Inflammatory macrophage treated with lipopolysaccharide for 1 hour (primary cell): ENCODE measurements at places on chromosomes 2 and 18.

GRCh38 chr18:28161608-28162599 is 15.0 kb downstream of the CDH2 start:
- DNase-seq = no peak

- DNase-seq = no peak
These were observed 10.6 kb downstream of the PLCD4 start for GRCh38 chr2:218618102-218618860.

DNA sequence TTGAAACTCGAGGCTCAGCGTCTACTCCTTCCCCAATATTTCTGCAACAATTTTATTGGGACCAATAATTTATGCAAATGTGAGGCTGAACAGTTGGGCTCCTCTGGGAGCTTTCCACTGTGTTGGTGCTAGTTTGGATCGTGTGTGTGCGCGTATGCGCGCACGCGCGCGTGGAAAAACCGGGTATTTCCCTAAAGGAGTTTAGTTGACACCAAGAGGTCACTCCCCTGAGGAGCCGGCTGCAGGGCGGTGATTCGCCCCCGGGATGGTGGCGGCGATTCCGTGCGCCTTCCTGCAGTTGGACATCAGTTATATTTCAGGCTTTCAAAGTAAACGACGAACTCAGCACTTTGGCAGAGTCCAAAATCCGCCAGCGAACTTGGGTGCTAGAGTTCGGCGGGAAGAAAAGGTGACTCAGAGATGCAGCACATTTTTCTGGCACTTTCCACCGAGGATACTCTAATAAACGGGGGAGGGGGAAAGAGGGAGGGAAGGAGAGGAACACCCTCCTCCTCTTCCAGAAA is 186.5 kb upstream of the FANCL start:
- peak; percentile 17 for DNase-seq

GRCh38 chr2:55607717-55608116 is 9.7 kb downstream of the PPP4R3B start:
- DNase-seq = no peak

GRCh38 chr2:241356871-241357260 is 781 bp downstream of the FARP2 start:
- DNase-seq = no peak

DNA sequence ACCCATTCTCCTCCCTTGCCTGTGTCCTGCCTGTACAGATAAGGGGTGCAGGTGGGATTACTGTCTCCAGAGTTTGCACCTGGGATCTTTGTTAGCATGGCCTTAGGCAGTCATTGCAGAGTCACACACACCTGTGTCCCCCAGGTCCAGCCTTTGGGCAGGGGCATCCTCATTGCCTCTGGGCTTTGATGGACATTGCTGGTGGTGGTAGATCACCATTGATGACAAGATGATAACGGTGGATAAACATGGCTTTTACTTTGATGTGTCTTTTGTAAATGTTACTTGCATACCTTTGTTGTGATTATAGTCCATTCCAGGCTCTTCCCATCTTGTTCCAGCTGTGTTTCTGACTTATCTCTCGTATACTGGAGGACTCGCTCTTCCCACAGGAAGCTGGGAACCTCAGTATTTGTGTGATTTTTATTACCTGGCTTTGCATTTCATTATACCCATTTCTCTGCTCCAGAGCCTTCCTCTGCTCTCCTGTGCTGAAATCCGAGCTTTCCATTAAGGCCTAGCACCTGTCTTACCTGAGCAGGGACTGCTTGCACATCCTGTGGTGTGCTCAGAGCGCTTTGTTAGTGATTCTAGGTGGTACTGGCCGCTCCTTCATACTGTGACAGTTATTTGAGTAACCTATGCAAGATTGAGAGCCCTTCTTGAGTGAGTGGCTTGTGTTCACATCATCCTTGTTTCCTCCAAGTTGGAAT is 79.2 kb downstream of the PTPRM start:
- DNase-seq = no peak

- DNase-seq = peak; percentile 93
These were observed 58.9 kb upstream of the ZNF516 start for GRCh38 chr18:76553715-76554546.

DNA sequence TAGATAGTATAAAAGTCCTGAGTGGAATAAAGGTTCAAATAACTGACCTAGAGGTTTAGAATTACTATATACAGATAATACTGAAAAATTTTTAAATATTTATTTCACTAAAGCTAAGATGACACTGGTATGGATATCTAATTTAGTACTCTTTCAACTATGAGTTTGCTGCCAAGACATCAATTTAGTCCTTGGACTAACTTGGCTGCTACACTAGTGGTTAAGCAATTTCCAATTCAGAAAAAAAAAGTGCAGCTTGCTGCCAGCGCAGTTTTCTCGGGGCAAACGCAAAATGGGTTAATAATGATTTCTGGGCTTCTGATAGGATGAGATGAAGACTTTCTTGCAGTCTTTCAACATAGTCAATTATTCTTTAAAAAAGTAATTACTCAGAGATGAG is 10.8 kb downstream of the BUB1 start:
- DNase-seq = no peak

DNA sequence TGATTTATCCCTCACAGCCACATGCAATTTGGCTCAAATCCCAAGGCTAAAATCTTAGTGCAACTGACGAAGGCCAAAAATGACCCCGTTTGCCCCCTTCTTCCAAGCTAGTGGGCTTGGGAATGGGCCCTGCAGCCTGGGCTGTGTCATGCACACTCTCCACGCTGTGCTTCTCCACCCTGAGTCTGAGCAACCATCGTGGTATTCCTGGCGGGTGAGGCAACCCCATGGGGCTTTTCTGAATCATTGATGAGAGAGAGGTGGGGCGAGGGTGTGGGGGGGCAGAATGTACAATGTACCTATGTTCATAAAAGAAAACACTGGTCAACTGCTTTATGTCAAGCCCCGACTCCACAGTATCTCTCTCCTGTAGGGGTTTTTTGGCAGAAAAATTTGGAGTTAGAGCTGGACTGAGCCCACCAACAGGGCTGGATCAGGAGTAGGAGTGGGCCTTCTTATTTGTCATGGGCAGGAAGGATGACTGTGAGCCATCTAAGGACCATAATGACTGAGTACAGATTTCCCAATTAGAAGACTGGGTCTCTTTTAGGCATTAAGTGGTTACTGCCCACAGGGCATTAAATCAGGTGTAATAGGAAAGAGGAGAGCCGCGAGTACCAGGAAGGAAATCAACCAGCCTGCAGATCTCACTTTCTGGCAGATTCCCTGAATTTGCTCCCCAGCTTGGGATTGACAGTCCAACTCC is 8.9 kb downstream of the SULT1C2 start:
- DNase-seq = no peak

DNA sequence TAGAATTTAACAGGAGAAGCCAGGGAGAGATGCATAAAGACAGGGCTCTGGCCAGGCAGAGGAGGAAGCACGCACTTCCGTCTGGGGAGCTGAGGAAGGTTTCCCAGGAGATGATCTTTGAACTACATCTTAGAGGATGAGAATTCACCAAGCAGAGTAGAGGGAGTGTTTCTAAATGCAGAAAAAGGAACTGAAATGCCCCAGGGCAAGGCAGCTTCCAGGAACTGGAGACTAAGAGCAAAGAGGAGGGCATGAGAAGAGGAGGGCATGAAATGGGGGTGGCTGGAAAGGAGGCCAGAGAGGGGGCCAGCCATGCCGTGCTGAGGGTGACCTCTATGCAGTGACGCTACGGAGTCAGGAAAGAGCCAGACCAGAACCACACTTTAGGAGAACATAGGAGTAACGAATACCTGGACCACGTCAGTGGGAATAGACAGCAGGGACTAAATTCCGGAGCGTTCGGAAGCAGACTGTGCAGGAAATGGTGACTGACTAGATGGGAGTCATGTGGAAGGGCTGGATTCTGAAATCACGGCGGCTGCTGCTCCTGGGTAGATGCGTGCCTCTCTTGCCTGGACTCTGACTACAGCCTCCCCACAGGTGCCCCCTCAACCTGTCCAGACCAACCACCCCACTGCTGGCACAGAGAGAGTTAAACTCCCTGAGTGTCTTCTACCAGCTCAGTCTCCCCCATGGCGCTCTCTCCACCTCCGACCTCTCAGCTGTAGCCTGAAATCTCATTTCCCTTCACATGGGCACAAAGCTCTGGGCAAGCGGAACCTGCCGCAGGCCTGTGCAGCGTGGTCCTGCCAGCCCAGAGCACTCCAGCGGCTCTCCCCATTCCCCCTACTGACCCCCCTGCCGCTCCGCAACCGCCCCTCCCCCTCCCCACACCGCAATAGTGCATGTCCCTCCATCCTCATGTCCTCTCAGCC is 87.0 kb upstream of the RTN4 start:
- DNase-seq = peak; percentile 79

DNA sequence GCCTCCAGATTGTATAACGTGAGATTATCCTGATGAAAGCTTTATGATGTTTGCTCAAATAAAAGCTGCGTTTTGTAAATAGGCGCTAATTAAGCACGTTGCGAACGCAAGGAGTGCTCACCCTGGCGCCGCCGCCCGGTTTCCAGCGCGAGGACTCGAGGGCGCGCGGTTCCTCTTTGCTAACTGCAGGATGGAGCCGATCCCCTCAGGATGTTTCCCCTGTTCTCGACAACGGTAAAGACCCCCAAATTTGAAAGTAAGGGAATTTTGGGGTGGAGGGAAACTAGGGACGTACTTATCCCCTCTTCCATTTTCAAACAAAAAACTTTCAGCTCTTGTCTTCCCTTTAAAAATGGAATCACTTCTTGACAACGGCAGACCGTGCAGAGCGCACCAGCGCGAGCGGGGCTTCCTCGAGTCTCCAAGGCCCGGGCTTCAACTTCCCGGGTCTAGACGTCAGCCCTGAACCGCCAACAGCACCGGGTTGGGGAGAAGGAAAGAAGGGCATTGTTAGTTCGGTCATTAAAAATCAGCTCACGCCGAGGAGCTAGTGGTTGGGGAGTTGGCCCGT is 1.1 kb upstream of the GBX2 start:
- DNase-seq = no peak

DNA sequence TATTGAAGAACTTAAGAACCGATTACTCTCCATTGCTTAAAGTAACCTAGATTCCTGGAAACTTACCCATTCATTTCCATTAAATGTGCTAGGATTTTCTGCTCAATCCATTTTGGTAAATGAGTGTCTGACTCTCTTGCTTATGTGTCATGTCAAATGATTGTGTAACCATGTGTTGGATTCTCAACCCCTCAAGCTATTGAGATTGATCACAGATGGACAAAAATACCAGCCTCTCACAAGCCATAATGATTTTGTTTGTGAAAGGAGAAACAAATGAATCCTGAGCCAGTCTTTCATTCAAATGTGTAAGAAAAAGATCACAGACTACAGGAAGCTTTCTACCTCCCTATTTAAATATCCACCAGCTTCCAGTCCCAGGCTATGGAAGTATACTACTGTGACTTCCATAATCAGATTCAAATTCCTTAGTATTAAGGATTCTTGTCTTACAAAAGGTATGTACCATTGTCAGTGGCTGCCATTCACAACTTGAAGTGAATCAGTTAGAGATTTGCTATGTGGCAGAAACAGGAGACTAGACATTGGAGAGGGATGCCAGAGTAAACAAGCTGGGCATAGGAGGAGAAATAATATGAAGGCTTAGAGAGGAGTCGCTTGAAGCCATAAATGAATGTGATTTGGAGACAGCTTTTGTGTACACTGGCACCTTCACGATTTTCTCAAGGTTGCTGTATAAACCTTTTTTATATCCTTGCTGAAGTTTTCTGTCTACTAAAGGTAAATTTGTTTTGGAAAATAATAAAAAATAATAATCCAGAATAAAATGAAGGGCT is 498.5 kb upstream of the SETBP1 start:
- DNase-seq = no peak

GRCh38 chr2:197037863-197038398 is 111.4 kb upstream of the PGAP1 start:
- no peak for DNase-seq

DNA sequence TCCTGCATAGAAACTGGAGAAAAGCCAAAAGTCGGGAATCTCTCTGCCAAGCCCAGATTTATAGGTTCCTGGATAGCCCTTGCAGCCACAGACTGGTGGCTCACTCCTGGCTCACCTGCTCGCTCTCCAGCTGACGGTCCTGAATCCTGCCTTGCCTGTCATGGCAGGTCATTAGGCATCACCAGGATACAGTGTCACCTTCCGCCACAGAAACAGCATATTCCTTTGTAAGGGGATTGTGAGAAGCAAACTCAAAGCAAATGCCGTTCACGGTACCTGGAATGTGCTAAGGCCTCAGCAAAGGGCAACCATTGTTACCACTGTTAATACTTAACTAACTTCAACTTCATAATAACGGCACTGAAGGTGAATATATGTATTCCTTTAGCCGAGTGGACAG is 57.1 kb upstream of the GPR45 start:
- DNase-seq = no peak

DNA sequence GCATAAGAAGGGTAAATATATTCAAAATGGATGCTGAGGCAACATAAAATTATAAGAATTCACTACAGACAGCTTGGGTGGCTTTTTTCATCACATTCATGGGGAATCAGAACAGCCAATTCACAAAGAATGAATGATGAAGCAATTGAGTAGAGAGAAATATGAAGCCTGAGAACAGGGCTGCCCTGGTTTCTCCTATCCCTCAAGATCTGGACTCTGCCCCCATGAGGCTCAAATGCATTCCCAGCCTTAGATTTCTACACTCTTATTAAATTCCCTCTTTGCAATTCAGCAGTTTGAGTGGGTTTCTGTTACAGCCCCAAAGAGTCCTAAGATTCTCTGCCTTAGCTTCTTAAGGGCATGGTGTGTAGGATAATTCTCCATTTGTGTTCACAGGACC is 172.5 kb downstream of the MAIP1 start:
- no peak for DNase-seq

- DNase-seq = no peak
These were observed 972 bp upstream of the IGFBP5 start for GRCh38 chr2:216696321-216696720.

DNA sequence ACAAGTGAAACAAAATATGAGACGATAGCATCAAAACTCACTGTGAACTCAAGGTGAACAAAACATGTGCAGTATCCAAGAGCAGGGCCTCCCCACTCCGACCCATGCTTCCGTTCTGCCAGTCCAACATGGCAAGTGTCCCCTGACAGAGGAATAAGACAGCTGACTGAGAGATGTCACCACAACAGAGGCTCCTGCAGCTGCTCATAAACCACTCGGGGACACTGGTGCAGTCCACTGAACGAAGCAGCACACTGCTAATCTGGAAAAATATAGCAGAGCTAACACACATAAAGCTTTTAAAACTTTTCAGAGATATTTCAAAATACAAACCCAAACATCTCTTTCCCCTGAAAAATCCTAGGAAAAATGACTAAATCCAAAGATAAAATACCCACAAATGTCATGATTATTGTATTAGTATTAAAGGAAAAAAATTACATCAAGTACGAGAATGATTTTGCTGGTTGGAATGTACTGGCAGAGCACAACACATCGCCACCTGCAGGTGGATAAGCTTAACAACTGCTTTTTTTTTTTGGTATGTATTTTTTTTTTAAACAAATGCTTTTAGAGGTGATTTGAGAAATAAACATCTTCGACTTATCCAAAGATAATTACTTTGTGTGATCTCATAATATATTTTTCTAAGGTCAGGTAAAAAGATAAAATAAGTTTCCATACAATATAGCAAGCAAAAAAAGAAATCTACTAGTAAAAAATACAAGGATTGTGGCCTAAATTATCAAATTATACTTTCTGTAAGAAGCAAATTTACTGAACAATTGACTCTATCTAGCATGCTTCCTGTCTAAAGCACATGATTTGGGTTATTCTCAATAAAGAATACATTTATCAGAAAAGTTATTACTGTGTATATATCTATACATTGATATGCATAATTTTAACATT is 18.6 kb downstream of the THADA start:
- DNase-seq = peak; percentile 39

- DNase-seq = peak; percentile 23
These were observed 902 bp downstream of the SS18 start for GRCh38 chr18:26089293-26090129.
